ENCODE measurements at places on chromosomes 12 and 14.

- no peak for DNase-seq
These were observed 244.0 kb downstream of the SNAPC1 start for GRCh38 chr14:62006116-62006731.

GRCh38 chr12:96462571-96463280 lies 26.7 kb upstream of the CFAP54 start:
- no peak for DNase-seq

GRCh38 chr14:89251061-89251460 lies 166.0 kb downstream of the FOXN3 start:
- no peak for DNase-seq

- DNase-seq, result peak; percentile 27
These were observed 71.7 kb downstream of the CCDC92 start for GRCh38 chr12:123900871-123901376.

- no peak for DNase-seq
These were observed 60.0 kb downstream of the PTPRB start for GRCh38 chr12:70577283-70577634.

- DNase-seq, result no peak
These were observed 36.0 kb upstream of the RMST start for GRCh38 chr12:97426492-97427116.

- no peak for DNase-seq
These were observed 912.4 kb downstream of the VRK1 start for GRCh38 chr14:97709552-97709951.

DNA sequence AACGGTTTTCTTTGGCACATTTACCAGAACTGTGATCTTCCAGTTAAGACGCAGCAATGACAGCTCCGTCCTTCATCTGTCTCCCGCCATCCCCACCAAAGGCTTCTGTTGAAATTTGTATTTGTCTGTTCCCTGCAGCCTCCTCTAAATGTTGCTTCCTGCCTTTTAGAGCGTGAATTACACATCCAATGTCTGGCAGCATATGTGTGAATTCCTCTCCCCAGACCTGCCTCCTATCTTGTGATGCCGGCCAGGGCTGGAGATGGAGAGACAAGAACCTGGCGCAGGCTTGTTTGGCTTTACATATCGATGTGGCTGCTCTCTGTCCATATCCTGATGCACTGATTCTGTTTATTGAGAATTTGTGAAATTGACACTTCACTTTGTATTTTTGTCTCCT lies 738.4 kb upstream of the TMEM132C start:
- DNase-seq, result no peak

- peak; percentile 91 for DNase-seq
These were observed 228.4 kb upstream of the SOX5 start for GRCh38 chr12:24177889-24178288.

DNA sequence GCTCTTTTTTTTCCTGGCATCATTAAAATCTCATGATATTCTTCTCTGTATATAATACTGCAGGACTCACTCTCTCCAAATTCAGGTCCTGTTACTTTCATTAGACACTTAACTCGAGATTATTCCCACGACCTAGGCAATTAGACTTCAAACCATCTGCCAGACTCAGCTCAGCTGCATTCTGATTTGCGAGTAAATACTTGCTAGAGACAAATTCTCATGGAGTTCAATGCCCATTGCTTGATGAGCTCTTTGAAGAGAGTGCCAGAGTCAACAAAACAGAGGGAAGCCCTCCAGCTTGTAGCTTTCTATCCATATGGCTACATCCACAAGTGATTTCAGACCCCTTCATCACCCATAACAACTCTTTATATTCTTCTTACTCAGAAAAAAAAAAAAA lies 88.3 kb downstream of the GTF2A1 start:
- peak; percentile 18 for DNase-seq

DNA sequence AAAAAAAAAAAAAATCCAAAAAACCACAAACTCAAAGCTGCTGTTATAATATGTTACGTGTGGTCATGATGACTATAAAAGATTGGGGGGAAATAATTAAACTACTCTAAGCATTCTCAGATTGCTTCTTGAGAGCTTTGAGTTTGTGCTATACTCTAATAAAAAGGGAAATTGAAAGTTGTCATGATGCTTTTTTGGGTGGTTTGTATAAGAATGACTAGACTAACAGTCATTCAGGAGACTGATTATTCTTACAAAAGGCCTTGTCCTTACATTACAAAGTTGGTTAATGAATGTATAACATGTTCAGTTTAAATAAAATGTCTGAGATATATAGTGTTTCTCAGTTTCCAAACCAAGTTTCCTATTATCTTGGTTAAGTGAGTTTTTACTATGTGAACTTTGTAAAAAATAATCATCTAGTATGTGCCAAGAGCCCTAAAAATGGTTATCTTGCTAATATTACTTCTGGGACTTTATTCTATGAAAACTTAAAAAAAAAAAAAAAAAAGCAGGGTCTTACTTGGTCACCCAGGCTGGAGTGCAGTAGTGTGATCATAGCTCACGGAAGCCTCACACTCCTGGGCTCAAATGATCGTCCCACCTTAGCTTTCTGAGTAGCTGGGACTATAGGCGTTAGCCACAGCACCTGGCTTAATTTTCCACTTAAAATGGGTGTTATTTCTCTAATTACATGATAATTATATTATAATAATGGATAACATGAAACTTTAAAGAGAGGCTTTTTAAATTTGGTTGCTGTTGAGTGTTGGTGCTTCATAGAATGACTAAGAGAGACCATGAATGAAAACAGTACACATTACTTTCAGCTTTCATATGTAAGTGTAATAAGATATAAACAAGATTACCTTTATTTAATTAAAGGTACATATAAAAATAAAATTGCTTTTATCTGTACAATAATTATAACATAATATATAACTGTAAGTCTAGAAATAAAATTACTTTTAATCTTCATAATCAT lies 459.6 kb upstream of the RGS6 start:
- no peak for DNase-seq

- DNase-seq, result no peak
These were observed 179.5 kb upstream of the PARP11 start for GRCh38 chr12:4052691-4053090.

DNA sequence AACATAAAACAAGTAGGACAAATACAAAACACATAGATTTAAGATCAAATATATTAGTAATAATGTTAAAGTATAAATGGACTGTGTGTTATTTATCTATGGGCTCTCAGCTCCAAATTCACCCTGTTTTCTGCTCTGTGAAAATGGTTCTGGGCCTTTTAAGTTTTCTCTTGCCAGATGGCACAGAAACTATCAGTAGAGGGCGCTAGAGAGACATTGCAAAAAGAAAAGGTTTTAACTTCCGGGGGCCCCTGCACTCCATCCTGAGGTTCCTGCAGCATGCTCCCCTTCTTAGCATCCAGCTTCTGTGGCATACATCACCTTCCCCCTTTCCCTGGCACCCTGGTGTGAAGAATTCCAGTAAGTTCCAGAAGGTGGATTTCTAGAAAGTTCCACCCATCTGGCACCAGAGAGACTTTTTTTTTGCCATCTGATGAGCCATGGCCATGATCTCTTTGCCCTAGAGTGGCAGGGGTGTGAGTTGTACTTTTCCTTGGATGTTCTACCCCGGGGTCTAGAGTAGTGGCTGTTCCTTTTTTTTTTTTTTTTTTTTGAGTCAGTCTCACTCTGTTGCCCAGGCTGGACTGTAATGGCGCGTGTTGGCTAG lies 29.3 kb downstream of the ZCRB1 start:
- DNase-seq, result peak; percentile 94

DNA sequence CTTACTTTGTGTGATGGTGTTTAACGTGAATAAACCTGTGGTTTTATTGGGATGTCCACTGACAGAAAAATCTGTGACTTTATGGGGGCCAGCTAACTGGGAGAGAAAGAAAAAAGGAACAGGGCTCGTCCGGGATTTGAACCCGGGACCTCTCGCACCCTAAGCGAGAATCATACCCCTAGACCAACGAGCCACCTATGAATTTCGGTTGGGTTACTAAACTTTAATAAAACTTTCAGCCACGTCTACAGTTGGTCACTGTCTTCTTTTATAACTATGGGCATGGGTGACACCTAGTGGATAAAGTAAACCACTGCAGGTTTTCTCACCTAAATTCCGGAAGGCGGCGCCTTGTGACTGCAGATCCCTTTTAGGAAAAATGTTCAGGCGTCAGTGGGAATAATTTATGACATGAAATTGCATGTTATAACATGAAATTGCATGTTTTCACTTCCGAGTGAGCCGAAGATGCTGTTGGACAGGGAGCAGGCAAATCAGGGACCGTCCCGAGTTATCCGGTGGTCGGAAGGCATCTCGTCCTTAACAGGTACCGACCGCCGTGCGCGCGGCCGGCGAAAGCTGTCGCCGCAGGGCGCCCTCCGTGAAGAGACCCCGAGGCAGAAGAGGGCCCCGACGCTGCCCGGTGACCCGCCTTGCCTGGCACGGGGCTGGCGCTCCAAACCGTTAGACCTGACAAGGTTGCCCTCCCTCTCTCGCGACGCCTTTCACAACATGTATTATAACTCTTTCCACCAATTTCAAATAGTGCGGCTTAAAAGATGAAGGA lies 18.2 kb upstream of the RNASE12 start:
- DNase-seq, result peak; percentile 72

DNA sequence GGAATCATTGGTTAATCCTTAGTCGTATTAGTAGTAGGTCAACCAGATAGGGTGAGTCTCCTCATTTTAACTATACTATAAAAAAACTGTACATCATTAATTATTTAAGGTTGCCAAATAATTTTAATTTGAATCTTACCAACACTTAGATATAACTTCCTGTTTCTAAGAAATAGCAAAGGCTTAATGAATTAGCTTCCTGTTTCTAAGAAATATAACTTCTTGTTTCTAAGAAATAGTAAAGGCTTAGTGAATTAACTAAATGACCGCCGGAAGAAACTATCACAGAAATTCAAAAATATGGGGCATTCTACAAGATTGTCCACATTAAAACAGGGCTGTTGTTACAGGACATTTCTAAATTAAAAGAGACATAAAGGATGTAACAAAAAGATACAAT lies 392.9 kb upstream of the FOXG1 start:
- no peak for DNase-seq

DNA sequence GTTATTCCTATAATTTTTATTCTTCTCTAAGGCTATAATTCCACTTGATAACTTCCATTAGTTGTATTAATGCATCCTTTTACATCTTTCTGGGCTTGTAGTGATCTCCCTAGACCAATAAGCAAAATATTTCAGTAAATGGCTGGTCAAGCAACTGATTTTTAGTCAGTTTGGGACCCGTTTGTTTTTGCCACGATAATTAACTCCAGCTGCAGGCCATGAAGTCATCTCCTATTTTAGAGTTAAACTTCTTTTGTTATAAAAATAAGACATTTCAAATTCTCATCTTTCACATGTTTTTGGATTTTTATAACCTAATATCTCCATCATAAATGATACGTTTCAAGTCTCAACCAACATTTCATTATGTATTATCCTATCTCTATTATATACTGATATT lies 49.4 kb downstream of the MAGOHB start:
- no peak for DNase-seq

DNA sequence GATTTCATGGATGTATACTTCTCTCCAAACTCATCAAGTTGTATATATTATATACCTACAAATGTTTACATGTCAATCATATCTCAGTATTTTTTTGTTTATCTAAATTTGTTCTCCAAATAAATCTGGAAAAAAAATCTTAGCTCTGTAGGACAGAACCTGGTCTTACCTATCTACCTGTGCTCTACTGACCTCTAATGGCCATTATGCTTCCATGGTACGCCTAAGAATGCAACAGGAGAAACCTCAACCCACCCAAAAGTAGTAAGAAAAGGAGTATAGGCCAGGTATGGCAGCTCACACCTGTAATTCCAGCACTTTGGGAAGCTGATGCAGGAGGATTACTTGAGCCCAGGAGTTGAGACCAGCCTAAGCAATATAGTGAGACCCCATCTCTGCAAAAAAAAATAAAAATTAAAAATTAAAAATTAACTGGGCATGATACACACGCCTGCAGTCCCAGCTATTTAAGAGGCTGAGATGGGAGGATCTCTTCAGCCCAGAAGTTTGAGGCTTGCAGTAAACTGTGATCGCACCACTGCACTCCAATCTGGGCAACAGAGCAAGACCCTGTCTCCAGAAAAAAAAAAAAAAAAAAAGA lies 8.7 kb downstream of the OR11H4 start:
- peak; percentile 56 for DNase-seq

DNA sequence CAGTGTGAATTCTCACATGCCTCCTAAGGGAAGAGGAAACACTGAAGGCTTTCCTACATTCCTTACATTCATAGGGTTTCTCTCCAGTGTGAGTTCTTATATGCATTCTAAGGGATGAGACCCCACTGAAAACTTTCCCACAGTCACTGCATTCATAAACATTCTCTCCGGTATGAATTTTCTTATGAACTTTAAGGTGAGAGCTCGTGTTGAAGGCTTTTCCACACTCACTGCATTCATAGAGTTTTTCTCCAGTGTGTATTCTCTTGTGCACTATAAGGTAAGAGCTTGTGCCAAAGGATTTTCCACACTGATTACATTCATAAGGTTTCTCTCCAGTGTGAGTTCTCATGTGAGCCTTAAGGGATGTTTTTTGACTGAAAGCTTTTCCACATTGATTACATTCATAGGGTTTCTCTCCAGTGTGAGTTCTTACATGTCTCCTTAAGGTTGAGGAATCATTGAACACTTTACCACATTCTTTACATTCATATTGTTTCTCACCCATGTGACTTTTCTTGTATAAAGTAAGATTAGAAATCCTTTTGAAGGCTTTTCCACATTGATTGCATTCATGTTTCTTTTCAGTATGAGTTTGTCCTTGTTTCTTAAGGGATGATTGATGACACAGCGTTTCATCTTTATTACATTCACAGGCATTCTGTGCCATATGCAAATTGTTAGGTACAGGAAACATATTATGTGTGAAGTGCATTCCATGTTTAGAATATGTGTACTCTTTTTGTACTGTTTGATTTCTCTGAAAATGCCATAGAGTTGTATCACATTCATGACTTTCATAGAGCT lies 9.5 kb downstream of the ZNF891 start:
- peak; percentile 44 for DNase-seq

- DNase-seq, result no peak
These were observed 47.2 kb upstream of the PLEKHG3 start for GRCh38 chr14:64656986-64657385.

DNA sequence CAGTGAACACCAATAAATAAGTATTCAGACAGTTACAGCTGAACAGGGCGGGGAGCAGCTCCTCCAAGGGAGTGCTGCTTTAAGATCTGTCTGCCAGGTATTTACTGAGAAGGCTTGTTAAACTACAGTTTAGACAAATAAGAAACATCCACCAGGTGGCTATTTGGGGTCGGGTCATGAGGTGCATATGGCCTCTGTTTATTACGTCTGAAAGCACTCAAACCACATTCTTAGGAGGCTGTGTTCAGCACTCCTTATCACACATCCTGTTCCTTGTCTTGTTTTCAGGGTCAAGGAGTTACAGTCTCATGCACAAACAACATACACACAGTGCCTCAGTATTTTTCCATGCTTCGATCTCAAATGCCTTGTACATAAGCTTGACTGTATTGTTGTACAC lies 78.8 kb downstream of the KCNMB4 start:
- no peak for DNase-seq

DNA sequence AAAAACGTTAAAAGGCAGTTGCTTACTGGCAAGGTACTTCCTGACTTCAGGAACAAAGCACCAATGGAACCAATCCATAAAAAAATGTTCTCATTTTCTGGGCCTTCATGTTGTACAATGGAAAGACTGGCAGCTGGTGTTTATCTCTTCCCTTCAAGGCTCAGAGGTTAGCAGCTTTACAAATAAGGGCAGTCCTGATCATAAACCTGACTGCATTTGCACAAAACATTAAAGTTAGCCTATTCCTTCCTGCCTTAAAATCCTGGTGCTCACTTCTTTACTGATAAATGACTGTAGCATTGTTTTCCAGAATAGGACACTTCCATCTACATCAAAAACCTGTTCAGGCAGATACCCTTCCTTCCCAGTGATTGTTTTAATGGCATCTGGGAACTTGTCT lies 19.2 kb downstream of the IL26 start:
- DNase-seq, result peak; percentile 44

- DNase-seq, result no peak
These were observed 12.0 kb downstream of the EID3 start for GRCh38 chr12:104315326-104316224.
